ENCODE measurements at places on chromosomes 3 and 15. TPM values are rescaled to one million over a fixed set of nuclear protein-coding genes. Genes with fewer than 3 reads are reported as not detected.

The C3orf49 gene
- total RNA-seq: not detected

The ZNF80 gene
- not detected for total RNA-seq

The DPPA2 gene
- total RNA-seq: not detected

The OR5K2 gene
- total RNA-seq: not detected

The LYZL4 gene
- not detected for total RNA-seq

The CNTN6 gene
- total RNA-seq: under 0.01 TPM

The PP2D1 gene
- total RNA-seq: not detected

The SPTSSB gene
- 0.11 TPM for total RNA-seq
